ENCODE measurements at places on chromosomes 13 and 19.

DNA sequence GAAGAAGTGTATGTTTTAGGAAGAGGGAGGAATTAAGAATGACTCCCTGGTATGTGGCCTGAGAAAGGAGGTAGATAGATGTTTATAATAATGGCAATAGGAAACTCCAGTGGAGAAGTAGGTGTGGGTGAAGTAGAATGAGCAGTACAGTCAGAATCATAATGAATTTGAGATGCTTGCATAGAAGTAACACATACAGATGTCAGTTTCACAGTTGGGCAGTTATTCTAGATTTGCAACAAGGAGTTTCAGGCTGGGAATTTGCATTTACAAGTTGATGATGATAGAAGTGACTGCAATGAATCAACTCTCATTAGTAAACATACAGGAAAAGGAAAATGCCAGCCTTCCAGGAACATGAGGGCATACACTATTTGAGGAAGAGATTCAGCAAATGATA lies 149.0 kb downstream of the SLITRK1 start:
- no peak for DNase-seq

DNA sequence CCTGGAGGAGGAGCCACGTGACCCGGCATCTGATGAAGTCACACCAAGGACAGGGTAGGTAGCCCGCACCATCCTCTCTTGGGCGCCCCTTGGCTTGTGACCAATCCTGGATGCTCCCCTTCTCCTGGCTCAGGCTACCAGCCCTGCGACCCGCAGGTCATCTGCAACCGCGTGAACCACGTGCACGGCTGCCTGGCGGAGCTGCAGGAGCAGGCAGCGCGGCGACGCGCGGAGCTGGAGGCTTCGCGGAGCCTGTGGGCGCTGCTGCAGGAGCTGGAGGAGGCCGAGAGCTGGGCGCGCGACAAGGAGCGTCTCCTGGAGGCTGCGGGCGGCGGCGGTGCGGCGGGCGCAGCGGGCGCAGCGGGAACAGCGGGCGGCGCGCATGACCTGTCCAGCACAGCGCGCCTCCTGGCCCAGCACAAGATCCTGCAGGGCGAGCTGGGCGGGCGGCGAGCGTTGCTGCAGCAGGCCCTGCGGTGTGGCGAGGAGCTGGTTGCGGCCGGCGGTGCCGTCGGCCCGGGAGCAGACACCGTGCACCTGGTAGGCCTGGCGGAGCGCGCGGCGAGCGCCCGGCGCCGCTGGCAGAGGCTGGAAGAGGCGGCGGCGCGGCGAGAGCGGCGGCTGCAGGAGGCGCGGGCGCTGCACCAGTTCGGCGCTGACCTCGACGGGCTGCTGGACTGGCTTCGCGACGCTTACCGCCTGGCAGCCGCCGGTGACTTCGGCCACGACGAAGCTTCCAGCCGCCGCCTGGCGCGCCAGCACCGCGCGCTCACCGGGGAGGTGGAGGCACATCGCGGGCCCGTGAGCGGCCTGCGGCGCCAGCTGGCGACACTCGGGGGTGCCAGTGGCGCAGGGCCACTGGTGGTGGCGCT lies 45.9 kb downstream of the SPTBN4 start:
- no peak for DNase-seq

DNA sequence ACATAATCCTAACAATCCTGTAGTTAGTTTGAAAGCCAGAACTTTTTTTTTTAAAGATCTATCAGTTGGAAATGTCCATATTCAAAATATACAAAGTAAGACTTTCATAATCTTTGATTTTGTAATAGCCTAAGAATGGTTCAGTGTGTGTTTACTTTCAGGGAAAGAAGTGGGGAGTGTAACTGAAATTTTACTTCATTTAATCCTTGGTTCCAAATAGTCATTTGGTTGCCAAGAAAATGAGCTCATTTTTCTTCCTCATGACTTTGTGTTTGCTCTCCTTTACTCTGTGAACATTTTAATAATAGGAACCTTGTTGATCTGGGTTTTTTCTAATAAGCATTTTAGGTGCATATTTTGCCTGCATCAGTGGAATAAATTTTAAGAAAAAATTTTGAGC lies 278.8 kb downstream of the SLITRK6 start:
- no peak for DNase-seq

DNA sequence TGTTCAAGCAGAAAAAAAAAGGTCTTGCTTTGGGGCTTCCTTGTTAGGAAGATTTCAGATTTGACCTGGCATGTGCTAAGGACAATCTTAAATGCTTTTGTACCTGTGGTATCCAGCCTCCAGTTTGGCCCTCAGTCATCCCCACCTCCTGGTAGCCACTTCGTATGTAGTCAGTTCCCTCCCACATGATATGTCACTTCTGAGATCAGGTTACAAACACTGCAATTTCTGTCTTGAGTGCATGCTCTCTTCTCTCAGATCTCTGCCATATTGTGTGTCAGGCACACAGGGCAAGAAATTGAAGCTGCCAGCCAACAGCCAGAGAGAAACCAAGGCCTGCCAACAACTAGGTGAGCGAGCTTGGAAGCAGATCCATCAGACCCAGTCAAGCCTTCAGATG lies 60.3 kb upstream of the STARD13 start:
- no peak for DNase-seq

- DNase-seq: no peak
Measured at GRCh38 chr13:87376081-87376480, 295.1 kb upstream of the SLITRK5 start.

GRCh38 chr13:32059511-32059984 lies 28.0 kb downstream of the FRY start:
- DNase-seq: no peak
